ENCODE measurements at places on chromosomes 2 and 18.

DNA sequence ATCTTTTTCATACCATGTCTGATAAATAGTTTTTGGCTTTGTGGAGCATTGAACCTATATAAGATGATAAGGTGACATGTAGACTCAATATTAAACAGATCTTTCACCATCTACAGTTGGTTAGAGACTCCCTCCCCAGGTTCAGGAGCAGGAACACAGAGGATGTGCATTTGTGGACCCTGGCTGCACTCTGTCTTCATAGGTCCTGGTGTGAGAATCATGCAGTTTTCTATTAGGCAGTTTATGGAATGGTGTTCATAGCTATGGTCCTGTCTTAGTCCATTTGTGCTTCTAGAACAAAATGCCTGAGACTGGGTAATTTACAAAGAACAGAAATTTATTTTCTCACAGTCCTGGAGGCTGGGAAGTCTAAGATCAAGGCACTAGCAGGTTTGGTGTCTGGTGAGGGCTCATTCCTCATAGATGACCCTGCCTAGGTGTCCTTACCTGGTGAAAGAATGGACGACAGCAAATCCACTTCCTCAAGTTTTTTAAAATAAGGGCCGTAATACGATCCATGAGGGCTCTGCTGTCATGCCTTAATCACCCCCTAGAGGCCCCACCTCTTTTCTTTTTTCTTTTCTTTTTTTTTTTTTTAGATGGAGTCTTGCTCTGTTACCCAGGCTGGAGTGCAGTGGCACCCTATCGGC lies 35.3 kb upstream of the FAM98A start:
- no peak for DNase-seq

GRCh38 chr2:149278161-149278871 lies 52.1 kb upstream of the LYPD6 start:
- DNase-seq: no peak

- DNase-seq: no peak
Measured at GRCh38 chr2:108377815-108378630, at the start of gene SULT1C4. Gene SULT1C4, plus strand, starts transcription at chr2:108377954. Its CDS starts 384 bp downstream, at chr2:108378338.

DNA sequence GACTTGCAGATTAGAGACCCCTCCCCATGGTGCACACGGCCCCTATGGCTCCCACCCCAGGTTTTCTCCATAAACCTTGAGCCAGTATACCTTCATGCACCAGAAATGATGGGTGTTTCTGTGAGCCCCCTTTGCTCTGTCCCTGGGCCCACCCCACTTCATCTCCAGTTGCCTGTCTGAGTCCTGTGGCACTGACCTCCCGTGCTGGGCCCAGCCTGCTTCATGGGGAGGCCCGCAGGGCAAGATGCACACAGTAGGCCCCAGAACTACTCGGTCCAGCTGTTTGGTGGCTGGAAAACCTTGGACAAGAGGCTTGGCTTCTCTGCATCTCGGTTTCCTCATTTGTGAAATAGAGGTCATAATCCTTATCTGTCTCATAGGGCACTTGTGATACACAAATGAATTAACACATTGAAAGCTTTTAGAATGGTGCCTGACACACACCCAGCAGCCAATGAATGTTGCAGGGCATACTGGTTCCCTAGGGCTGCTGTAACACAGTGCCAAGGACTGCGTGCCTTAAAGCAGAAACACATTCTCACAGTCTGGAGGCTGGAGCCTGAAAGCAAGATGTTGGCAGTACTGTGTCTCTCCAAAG lies 58.4 kb downstream of the SH3BP4 start:
- no peak for DNase-seq

GRCh38 chr2:85273738-85274731 lies 53.8 kb downstream of the TGOLN2 start:
- no peak for DNase-seq

DNA sequence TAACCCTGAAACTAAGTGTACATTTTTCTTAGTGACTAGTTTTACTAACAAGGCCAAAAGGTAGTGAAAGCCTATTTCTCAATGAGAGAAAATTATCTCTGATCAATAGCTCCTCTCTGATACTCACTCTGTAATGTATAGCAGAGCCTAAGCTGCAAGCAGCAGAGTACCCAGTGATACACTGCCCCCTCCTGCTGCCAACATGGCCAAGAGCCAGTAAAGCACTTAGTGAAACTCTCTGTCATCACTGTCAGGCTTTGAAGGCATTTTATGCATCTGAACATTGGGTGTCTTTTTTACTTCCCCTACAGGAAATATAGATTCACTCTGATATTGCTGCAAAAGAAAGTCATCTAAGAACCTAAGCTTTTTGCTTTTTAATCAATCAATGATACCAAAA lies 784.1 kb upstream of the CDH7 start:
- DNase-seq: no peak

Data from T-helper 2 cell (primary cell).